Neural progenitor cell (in vitro differentiated cells): ENCODE measurements at places on chromosomes 3 and 15.

DNA sequence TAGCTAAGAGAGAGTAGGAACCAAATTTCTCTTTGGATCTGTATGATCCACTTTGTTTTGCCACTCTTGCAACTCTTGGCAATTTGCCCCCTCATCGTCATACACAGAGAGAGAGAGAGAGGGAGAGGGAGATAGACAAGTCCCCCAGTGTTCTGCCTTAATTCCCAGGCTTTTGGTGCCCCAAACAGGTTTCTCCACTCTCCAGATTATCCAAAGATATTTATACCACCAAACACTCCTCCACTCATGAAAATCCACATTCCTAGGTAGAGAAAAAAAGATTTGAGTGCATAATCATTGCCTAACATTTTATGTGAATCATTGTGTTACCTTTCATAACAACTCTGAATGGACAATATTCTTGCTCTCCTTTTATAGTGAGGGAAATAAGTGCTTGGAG, 15.3 kb downstream of the ACP3 start:
- no peak for DNase-seq

DNA sequence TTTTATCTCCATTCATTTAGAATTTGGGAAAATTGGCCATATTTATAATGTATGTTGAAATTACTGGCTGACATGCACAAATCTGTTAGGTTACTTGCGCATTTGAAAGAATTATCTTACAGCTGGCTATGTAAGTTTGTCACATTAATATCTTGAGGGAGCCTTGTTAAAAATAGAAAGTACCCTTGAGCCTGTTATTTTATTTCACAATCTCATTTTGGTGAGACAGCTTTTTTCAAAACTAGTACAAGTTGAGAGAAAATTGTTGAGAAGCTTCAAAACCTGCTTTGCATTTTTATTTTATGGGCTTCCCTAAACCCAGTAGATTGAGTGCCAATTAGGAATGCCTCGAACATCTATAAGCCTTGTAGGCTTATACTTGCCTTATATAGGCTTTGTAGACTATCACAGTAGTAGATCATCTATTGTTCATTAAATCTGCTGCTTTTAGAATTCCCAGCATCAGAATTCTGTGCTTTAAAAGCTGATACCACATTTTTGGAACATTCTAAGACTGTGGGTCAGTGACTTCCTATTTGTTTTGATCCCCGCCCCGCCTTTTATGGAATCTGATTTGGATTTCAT, 6.3 kb downstream of the IDH3A start:
- DNase-seq: no peak

DNA sequence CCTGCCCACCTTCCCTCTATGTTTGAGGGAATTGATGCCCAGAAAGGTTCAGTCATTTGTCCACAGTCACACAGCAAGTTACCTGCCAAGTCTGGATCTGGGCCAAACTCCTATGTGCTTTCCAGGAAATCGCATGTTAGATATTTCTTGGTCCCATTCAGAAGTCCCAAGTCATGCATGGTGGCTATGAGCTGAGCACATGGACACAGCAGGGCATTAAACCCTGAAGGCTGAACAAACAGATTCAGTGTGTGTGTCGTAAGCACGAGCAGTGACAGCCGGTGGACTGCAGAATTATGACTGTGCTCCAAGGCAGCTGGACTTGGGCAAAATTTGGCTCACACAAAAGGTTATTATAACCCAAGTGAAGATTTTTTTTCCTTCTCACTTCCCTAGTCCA, 11.4 kb upstream of the SLC6A6 start:
- DNase-seq: no peak

GRCh38 chr3:195207731-195208130, 63.2 kb downstream of the XXYLT1 start:
- no peak for DNase-seq

DNA sequence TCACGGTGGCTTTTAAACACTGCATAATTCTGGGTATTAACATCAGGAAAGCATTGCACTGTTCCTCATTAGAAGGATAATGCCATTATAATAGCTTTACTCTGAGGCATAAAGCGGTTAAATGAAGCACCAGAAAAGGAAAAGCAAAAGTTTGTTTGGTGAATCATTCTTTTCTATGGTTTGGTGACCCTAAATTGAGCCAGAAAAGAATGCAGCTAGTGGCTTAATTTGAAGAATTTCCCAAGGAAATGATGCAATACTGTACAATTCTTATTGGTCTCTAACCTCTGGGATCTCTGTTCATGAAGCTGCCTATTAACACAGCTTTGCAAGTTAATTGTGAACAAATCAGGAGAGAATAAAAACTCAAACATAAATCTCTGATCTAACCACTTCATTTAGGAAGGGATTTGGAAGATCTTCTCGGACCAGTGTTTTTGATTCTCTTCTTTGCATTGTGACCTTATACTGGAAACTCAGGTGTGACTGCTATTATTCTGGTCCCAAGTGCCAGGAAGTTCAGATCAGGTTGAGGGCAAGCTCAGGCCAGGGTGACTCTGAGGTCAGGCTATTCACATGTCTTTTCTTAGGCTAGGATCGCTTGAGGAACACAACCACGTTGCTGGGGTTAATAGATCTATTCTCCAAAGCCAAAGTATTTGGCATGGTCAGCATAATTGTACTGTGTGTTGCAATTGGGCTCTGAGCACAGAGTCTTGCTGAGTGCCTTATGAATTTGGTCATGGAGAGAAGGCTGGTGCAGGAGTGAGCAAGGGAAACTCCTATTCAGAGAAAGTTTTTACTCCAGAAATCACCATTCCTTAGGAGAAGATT, 11.3 kb upstream of the DLG1 start:
- no peak for DNase-seq

DNA sequence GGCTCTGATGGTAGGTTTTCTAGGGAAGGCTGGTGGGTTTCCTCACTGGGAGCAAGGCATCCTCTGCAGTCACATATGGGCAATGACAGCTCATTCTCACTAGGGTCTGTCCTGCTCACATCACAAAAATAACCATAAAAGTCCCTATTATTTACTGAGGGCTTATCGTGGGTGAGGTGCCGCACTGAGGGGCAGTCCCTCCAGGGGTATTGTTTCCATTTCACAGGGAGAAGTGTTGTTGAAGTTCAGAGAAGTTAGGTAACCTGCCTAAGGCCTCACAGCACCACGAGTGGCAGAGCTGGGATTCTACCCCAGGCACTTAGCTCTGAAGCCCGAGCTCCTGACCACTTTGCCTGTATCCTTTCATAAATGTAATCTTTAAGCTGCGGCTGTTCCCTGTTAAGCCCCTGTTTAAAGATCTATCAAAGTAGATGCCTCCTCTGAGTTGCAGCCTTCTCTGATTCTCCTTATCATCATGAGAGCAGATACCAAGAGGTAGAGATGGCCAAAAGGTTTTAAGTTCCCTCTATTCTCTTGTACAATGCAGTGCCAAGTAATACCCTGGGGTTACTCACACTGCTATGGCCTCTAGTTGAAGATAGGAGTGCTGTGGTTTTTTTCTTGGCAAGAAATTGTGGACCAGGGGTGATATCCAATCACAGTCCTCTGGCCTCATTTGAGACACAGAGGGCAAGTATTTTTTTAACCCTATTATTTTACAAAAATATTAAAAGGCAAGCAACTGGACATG, 107.0 kb downstream of the RPLP1 start:
- DNase-seq: no peak

DNA sequence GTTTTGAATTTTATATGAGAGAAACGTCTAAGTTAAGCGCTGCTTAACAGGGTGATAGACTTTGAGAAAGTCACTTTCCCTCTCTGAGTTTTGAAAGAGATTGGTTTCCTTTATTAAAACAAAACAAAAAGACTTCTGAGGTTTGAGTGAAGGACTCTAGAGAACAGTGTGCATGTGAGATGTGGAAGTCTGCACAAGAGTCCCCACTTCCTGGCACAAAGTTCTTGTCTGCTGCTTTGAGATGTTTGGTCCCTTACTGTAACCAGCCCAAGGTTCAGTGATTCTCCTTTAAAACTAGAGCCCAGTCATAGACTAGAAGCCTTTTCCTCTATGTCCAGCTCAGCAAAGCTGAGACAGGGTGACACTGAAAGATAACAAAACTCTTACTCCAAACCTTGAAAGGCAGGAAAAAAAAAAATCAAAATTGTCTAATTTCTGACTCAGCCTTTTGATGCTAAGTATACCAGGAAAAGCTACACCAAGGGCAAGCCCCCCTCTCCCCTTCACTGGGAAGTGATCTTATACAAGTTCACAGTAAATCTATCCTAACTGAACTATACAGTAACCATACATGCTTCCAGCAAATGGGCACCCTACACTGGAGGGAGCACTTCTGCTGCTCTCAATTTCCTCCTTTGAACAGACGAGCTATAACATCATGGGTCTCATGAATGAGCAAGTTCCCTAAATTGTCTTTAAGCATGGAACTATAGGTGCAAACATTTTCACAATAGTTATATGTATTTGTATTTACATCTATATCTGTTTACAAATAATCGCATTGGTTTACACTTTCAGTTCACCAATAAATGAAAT, 2.3 kb downstream of the POPDC2 start:
- DNase-seq: no peak

GRCh38 chr15:74370471-74370870, 3.0 kb upstream of the CYP11A1 start:
- no peak for DNase-seq

GRCh38 chr3:139122221-139122581, 77.5 kb upstream of the PRR23C start:
- DNase-seq: no peak

GRCh38 chr15:75532413-75533250, 46.5 kb downstream of the PTPN9 start:
- DNase-seq: peak; percentile 65

DNA sequence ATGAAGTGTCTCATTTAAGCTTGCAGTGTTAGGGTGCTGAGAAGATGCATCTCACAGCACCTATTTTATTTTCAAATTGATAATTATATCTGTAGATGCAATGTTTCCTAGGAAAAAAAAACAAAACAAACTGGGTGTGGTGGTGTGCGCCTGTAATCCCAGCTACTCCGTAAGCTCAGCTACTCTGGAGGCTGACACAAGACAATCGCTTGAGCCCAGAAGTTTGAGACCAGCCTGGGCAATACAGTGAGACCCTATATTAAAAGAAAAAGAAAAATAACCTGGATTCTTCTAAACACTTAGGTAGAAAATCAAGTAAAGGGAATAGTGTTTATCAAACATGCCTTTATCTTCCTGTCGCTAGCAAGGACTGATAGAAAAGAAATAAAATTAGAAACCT, 1.9 kb downstream of the MINDY2 start:
- no peak for DNase-seq

- no peak for DNase-seq
These were observed 273.6 kb downstream of the FOXP1 start for GRCh38 chr3:71309886-71310285.

DNA sequence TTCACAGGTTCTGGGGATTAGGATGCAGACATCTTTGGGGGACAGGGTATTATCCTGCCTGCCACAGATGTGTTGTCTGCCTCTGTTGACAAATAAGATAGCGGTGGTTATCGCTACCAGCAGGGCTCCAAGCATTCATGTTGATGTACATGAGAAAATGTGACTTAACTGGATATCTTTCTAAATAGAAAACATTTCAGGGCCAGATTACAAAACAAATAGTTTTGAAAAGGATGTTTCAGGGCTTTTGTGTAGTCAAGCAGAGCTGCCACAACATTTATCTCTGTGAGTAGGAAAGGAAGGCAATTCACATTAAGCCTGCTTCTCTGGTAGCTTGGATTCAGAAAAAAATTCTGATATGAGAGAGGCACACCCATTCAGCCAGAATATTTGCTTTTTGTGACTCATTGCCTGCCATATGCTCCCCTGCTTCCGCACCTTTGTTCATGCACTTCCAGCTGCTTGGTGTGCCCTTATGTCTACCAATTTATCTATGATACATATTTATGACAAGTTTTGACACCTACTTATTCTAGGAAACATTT, 22.8 kb downstream of the PLS1 start:
- DNase-seq: no peak

- no peak for DNase-seq
These were observed 188.8 kb upstream of the CRBN start for GRCh38 chr3:3368306-3368705.

DNA sequence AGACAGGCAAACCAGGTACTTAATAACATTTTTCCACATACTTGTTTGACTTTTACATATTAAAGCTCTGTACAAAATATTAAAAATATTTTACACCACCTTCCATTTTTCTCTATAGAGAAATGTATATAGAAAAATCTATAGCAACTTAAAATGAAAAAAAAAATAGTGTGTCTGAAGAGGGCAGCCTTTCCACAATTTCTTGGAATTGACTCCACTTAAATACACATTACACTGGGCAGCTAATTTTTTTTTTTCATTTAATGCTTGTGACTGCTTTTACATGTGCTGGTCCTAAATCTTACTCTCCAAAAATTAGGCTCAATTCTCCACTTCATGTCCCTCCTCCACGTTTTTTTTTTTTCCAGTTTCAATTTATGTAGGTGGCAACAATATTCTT, 427.0 kb upstream of the RBMS3 start:
- DNase-seq: no peak

GRCh38 chr15:65329984-65330735, 25.7 kb downstream of the RNU5B-1 start:
- no peak for DNase-seq

- no peak for DNase-seq
These were observed 186.7 kb upstream of the CDIN1 start for GRCh38 chr15:36392676-36393266.

DNA sequence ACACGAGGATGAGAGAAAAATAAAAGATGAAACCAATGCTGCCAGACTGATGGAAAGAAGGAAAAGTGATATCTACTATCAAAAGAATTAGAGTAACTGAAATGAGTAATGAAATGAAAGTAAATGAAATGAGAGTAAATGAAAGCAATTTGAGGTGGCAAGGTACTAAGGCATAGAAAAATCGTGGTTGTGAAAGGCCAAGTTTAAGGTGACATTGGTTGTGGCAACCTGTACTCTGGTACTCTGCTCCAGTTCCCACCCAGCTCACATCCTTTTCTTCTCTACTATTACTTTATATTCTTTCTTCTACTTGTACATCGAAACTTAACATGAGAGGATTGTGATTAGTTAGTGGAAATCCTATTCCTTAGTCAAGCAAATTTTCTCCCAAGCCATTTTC, 10.1 kb downstream of the RFX7 start:
- DNase-seq: no peak

GRCh38 chr3:44926921-44927320, 49.1 kb downstream of the ZDHHC3 start:
- DNase-seq: no peak
